ENCODE measurements at places on chromosomes 4 and X. TPM values are rescaled to one million over a fixed set of nuclear protein-coding genes. Genes with fewer than 3 reads are reported as not detected.

ALB gene
- 0.25 TPM for total RNA-seq

GRCh38 chrX:103397707-103398106 lies 21.4 kb downstream of the BEX3 start:
- no peak for DNase-seq

- DNase-seq = no peak
Observed at GRCh38 chr4:118354913-118355312, 2.1 kb upstream of the PRSS12 start.

- DNase-seq = no peak
Observed at GRCh38 chr4:83552083-83552482, 16.2 kb downstream of the GPAT3 start.

GRCh38 chr4:166252487-166253402 lies 379.7 kb downstream of the TLL1 start:
- no peak for DNase-seq

DNA sequence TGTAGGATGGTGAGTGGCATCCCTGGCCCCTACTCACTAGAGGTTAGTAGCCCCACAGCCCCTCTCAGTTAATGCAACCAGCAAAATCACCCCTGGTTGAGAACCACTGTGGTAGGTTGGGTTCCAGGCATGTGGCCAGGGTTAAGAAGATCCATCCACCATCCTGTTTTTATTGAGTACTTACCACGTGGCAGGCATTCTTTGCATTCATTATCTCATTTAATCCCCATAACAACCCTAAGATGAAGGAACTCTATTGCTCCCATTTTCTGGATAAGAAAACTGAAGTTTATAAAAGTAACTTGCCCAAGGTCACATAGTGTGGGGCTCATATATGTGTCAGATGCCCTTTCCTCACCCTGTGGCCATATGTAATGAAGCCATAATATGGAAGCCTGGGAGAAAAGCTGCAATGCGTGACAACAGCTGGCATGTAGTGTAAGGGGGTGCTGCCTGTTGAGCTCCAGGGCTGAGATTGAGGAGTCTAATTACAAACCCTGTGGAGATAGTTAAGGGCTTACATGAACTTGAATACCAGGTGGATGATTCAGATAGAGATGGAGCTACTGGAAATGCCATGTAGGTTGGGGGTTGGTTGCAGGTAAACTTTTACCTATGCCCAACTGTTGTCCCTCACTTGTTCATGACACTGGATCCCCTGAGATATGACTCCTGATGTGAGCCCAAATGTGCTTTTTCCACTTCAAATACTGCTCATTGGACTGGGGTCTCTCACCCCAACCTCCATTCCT lies 100.2 kb upstream of the PGRMC2 start:
- no peak for DNase-seq

DNA sequence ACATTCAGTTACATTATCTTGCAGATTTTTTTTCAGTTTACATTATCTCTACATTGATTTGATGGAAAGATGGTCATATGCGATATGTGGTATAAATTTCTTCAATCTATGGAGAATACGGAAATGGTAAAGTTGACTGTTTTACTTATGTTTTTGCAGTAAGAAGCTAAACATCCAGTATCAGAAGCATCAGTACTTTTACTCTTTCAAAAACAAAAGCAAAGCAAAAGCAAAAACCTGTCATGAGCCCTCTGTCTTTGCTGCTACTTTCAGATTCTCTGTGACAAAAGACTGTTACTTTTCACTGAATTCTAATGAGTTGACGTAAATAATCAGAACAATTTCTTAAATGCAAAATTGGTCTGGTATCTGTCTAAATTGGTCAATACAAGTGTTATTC lies 52.4 kb upstream of the UCP1 start:
- no peak for DNase-seq

GRCh38 chr4:42628740-42629139 lies 28.2 kb downstream of the ATP8A1 start:
- no peak for DNase-seq

- DNase-seq = no peak
Observed at GRCh38 chrX:41382714-41383645, 49.0 kb downstream of the DDX3X start.

DNA sequence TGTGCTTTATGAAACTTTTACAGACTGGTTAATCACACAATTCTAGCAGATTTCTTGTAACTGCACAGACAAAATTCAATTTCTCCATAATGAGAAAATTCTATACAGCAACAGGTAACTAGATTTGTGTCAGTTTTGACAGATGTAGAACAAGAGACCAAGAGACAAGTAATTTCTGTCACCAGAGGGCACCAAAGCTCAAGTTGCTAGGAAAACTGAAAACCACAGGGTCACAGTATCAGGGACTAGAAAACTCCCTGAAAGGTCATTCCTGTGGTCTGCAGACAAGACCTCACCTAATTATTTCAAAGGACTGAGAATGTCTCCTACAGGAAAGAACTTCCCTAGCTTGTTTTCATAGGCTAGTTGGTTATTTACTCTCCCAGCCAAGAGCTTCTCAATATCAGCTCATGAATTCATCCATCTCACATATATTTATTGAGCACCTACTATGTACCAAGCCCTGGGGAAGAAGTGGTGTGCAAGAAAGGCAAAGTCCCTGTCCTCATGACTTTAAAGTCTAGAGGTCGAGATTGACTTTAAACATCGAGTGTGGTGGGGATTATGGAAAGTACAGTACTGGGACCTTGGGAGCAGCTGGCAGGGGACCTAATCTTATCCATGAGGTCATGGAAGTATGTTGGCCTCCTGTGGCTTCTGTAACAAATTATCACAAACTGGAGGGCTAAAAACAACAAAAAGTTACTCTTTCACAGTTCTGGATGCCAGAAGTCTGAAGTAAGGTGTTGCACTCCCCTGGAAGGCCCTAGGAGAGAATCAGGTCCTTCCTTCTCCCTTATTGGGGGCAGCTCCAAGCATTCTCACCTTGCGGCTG lies 47.8 kb upstream of the SETD7 start:
- DNase-seq = peak; percentile 60

ARR3 gene
- total RNA-seq = not detected

DNA sequence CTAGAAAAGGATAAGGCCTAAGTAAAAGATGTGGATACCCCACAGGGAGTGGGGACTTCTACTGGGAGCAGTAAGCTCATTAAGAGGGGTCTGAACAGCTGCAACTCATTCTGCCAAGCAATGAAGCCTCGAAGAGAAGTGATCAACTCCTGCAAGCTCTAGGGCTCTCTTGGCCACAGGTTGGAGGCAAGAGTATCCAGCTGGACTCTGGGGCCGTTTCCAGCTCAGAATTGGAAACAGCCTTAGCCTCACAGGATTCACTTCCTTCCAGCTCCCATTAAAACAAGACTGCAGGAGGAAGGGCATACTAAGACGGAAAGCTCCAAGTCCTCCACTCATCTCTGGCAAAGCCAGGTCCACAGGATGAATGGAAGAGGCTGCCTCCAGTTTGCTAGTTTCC lies 126.3 kb downstream of the ATG4A start:
- no peak for DNase-seq

CSAG3 gene
- not detected for total RNA-seq

DNA sequence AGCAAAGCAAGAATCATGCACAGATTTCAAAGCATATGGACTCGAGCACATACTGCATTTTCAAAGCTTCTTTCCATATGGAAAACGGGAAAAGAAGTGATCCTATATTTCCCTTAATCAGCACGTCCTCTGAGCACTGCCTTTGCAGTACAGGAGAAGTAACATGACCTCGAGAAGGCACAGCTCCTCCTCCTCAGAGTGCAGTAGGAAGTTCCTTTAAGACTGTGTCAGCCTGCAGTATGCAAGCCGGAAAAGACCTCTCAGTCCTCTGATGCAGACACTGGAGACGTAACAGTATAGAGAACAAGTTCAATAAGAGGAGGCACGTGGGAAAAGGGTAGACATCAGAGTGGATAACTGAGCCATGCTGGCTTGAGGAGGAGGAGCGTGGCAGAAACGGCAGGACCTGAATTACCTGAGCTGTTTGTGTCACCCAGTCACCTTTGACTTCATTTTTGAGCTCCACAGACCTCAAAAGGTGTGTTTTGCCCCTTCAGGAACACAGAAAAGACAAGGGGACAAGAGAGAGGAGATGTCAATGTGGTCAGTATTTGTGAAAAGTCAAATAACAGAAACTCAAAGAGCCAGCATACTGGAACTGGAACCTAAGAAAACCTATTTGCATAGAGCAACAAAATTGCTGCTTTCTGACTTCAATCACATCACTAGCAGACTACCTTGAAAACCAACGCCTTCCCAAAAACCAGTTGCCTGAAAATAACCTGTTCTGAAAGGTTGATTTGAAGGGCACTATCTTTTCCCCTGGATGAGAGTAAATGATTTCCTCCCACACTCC lies 20.8 kb downstream of the IRF2 start:
- no peak for DNase-seq

AGTR2 gene
- not detected for total RNA-seq

GRCh38 chr4:80182237-80182866 lies 15.0 kb upstream of the PRDM8 start:
- DNase-seq = no peak

GRCh38 chrX:3815896-3816664 lies 102.6 kb upstream of the PRKX start:
- DNase-seq = peak; percentile 22

DNA sequence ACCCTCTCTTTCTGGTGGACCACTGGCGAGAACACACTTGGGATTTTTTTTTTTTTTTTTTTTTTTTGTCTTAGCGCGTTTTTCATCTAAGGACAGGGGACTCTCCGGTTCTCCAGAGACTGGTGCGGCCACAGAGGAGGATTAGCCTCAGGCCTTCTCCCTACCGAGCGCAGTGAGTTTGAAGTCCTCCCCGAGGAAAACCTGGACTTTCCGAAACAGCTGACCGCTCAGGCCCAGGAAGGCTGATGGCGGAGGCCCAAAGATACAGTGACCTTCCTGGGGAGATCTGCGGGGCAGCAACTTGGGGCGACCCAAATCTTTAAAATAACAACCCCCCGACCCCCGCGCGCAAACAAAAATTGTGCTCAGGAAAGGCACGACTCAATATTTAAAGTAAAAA lies 9.2 kb downstream of the NKX3-2 start:
- no peak for DNase-seq

DNA sequence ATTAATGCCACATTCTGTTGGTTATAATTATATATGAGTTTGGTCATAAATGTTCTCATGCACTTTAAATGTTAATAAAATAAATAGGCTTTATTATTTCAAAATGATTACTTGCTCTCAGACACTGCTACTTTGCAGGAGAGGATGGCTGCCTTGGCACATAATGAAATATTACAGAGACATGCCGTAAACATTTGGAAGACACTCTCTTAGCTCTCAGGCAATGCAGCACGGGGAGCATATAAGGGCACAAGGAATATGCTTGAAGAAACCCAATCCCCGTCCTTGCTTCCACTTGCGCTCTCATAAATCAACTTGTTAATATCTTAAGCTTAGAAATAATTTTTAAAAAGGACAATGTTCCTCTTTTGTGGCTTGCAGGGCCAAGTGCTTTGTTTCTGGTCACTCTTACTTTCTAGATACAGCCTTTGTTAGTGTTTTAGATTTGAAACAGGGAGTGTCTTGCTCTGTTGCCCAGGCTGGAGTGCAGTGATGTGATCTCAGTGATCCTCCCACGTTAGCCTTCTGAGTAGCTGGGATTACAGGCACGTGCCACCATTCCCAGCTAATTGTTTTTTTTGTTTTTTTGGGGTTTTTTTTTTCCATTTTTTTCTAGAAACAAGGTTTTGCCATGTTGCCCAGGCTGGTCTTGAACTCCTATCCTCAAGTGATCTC lies 445.0 kb downstream of the SPRY1 start:
- no peak for DNase-seq

DNA sequence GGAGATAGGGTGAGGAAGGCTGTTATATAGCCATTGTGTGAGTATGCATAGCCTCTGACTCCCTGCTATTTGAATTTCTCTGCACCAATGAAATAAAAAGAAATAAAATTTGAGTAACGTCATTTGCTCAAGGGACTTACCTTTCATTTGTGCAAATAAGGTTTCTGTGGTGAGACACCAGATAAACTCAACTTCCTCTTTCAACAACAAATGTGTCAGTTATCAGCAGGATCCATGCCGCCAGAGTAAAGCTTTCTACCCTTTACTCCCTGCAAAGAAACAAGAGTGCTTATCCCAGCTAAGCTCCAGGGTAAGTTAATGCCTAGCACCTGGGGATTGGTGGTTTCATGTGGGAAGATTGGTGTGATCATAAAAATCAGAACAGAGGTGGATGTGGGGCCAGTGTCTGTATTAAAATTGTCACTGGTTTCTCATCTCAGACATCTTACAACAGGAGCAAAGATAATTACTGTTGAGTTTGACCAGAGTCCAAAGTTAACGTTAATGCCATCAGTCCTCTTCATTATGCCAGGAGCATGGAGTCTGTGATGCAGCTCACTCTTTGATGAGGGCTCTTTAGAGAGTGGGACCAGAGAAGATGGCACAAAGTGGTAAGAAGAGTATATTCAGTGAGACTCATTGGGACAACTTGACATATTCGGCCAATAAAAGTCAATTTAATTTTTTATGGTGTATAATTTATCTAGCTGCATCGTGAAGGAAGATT lies at the start of gene P2RY10:
Gene P2RY10, plus strand, starts transcription at position 206 of the 727 bp plus-strand sequence. CDS start 15,130 bp downstream, outside the sequence.
- DNase-seq = no peak

- no peak for DNase-seq
Observed at GRCh38 chr4:2482693-2483092, 13.8 kb downstream of the RNF4 start.

SLC49A3 gene
- 21.0 TPM for total RNA-seq

TMPRSS11D gene
- total RNA-seq = not detected

DNA sequence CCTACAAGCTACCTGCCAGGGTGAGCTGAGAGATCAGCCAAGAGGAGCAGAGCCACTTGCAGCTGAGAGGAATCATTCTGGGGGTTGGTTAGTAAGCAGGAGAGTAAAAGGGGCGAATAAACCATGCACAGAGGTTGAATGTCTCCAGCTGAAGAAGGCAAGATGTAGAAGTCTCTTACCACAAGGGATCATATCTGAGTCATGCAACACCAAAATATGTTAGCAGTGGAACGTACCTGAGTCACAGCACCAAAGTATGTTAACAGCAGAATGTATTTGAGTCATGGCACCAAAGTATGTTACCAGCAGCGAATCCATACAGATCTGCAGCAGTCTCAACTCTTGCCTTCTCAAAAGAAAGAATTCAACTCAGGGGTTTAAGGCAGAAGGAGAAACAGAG lies 29.9 kb downstream of the C4orf51 start:
- no peak for DNase-seq

POU3F4 gene
- total RNA-seq = not detected

SLC38A5 gene
- 28.2 TPM for total RNA-seq

- DNase-seq = no peak
Observed at GRCh38 chr4:38582889-38583470, 81.0 kb upstream of the KLF3 start.

- DNase-seq = peak; percentile 58
Observed at GRCh38 chr4:2745981-2746806, 9.9 kb downstream of the TNIP2 start.

PPP3CA gene
- 38.5 TPM for total RNA-seq

PSMD10 gene
- total RNA-seq = 42.5 TPM

GRCh38 chrX:46380148-46380752 lies 165.0 kb downstream of the ZNF674 start:
- no peak for DNase-seq

GRCh38 chr4:139704915-139705485 lies 39.4 kb downstream of the MGST2 start:
- no peak for DNase-seq

Data from lower leg skin (tissue), 4 donors.